ENCODE measurements at places on chromosomes 7 and 10.

DNA sequence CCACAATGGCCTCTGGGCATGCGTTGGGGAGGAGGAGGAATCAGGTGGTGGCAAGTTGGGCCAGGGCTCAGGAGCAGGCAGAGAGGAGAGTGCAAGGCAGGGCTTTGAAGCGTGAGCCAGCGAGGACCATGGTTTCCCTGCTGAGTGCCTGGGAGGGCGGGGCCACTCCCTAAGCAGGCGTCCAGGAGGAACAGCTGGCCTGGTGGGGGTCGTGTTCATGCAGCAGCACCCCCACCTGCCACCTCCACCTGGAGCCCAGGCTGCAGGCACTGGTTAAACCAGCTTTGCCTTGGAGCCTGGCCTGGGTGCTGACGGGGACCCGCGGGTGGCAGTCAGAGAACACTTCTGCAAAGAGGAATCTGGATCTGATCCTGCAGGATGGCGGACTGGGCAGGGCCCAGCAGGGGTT is 24.2 kb upstream of the AQP1 start:
- DNase-seq, result no peak

DNA sequence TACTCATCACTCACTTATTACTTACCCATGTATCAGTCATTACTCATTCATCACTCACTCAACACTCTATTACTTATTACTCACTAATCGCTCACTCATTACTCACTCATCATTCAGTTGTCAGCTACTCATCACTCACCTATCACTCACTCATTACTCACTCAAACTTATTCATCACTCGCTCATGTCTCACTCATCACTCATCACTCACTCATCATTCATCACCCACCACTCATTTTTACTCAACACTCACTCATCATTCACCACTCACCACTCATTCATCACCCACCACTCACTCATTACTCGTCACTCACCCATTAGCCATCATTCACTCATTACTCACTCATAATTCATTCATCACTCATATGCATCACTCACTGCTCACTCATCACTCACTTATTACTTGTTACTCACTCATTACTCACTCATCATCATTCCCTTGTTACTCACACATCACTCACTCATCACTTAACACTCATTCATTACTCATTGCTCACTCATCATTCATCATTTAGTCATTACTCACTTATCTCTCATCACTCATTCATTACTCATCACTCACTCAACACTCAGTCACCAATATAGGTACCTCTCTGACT is 237.9 kb downstream of the ADARB2 start:
- no peak for DNase-seq

GRCh38 chr7:37187179-37187578 is 261.5 kb downstream of the ELMO1 start:
- DNase-seq, result no peak

GRCh38 chr7:66664590-66665293 is 36.1 kb downstream of the KCTD7 start:
- DNase-seq, result no peak

All from myocyte (in vitro differentiated cells).